CD14-positive monocyte (primary cell): ENCODE measurements at places on chromosomes 1 and 21.

GRCh38 chr21:29943885-29944284 lies 4.1 kb upstream of the GRIK1 start:
- no peak for DNase-seq

DNA sequence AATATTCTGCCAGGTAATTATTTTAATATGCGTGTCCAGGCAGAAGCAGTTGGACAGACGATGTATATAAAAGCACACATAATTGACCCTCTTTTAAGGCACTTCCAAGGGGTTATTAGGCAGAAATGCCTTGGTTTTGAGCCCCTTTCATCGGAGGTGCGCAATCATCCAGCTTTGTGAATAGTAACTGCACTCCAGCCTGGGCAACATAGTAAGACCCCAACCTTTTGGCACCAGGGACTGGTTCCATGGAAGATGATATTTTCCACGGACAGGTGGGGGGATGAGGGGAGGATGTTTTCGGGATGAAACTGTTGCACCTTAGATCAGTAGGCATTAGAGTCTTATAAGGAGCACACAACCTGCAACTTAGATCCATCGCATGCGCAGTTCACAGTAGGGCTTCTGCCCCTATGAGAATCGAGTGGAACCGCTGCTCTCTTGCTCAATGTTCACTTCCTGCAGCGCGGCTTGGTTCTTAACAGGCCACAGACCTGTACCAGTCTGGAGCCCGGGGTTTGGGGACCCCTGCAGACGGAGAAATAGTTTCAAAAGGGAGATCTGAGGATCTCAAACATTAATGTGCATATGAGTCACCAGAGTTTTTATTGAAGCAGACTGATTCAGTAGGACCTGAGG lies 1.8 kb upstream of the MCOLN2 start:
- peak; percentile 35 for DNase-seq

- no peak for DNase-seq
Measured at GRCh38 chr1:39711966-39712340, 20.7 kb upstream of the HPCAL4 start.

DNA sequence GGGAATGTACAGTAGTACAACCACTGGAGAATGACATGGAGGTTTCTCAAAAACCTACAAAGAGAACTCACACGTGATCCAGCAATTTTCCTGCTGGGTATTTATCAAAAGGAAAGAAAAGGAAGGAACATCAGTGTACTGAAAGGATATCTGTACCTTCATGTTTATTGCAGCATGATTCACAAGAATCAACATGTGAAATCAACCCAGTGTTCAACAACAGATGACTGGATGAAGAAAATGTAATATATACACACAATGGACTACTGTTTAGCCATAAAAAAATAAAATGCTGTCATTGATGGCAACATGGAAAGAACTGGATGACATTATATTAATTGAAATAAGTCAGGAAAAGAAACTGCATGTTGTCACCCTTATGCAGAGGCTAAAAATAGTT lies 19.0 kb upstream of the CYP4A11 start:
- DNase-seq: no peak

DNA sequence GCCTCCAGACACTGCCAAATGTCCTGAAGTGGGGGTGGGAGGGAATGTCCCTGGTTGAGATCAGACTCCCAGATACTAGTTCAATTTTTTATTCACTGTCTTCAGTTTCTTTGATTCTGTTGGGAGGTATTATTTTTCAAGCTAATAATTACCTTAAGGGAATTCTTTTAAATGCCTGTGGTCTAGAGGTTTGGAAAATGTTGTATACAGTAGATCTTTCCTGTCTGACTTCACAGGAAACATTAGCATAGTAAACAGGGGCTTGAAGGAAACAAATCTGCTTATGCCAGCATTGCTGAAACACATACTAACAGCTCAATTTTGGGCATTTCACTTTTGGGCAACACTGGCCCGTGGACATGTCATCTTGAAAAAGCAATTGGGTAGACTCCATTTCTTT lies 84.3 kb upstream of the HP1BP3 start:
- DNase-seq: no peak

DNA sequence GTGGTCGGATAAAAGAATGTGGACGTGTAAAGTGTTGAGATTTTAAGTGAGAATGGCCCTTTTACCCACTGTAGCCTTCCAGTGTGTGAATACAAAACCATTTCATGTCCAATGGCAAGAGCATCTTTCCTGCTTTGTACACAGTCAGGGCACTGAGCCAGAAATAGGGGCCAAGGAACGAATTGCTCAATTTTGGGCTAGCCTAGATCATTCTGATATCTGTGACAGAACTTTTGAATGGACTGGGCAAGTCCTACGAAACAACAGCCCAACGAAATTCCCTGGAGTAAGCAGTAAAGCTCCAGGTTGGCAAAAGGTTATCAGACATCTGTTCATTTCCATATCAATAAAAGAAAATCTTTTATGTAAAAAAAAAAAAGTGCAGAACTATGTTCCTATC lies 5.5 kb downstream of the KIF26B start:
- no peak for DNase-seq

DNA sequence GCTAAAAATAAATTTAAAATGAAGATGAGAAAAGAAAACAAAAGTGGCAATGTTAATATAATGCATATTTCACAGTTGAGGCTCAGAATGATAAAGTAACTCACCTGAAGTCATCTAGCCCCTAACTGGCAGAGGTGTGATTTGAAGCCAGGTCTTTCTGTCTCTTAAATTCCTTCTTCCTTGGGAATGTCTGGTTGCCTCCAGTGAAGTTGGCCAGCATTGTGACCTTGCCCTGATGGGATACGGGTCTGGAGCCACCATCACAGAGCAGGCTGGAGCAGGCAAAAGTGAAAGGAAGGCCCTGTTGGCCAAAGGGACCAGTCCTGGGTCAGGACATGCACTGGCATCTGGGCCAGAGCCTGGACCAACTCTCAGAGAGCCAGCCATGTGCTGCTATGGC lies 111.7 kb downstream of the EPHB2 start:
- no peak for DNase-seq

GRCh38 chr1:154726896-154727753 lies 119.1 kb upstream of the ADAR start:
- DNase-seq: no peak

DNA sequence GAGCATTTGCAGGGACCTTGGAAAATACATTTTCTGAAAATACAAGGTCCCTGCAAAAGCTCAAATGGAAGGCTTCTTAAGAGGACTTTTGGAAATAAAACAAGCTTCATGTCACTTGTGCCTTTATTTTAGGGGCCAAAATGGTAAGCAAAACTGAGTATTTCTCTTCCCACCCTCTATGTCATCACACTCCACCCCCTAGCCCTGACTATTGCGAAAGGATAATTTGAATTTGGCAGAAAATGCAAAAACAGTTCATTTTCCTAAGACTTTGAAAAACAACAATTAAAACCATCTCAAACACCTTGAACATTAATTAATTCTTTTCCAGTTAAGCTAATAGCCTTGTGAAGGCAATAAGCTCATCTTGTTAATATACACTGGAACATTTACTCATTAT lies 201.7 kb downstream of the TM2D1 start:
- DNase-seq: no peak

DNA sequence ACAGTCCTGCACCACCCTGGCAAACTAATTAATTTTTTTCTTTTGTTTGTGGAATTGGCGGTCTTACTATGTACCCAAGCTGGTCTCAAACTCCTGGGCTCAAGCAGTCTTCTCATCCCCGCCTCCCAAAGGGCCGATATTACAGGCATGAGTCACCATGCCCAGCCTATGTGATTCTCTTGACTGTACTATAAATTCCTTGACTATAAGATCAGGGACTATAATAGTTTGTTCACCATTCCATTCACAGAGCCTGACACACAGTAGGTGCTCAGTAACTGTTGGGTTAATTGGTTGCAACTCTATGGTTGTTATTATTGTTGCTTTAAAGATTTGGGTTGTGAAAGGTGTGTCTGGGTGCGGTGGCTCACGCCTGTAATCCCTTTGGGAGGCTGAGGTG lies 17.2 kb downstream of the DAP3 start:
- DNase-seq: no peak

- no peak for DNase-seq
Measured at GRCh38 chr1:247884797-247885413, 10.5 kb upstream of the OR2W3 start.

- DNase-seq: peak; percentile 86
Measured at GRCh38 chr1:96362623-96363022, 359.0 kb upstream of the PTBP2 start.
